ENCODE measurements at places on chromosomes 1 and 21. TPM values are rescaled to one million over a fixed set of nuclear protein-coding genes. Genes with fewer than 3 reads are reported as not detected.

The CRYBG2 gene
- total RNA-seq = 5.7 TPM

The BSND gene
- total RNA-seq = 0.07 TPM

The AK5 gene
- not detected for total RNA-seq

The AMIGO1 gene
- 0.26 TPM for total RNA-seq

The BRWD1 gene
- total RNA-seq = 49.5 TPM

The GNAT2 gene
- not detected for total RNA-seq

The EPHA2 gene
- total RNA-seq = not detected

The GBP4 gene
- total RNA-seq = 78.6 TPM

DNA sequence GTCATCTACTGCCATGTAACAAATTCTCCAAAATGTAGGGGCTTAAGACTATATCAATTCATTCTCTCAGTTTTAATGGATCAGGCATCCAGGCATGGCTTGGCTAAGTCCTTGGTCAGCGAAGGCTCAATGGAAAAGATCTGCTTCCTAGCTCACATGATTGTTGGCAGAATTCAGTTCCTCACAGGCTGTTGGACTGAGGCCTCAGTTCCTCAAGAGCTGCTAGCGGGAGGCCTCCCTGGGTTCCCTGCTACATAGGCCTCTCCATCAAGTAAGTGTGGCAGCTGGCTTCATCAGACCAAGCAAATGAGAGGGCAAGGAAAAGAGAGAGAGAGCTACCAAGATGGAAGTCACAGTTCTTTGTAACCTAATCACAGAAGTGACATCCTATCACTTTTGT lies 19.6 kb upstream of the EYA3 start:
- peaks cover 4% of the 10 kb centered on the region for H3K36me3 ChIP-seq
- no peak overlapping the region for H3K4me3 ChIP-seq
- peaks cover 18% of the 10 kb centered on the region for H3K4me1 ChIP-seq
- no peak overlapping the region for H3K27ac ChIP-seq

- peaks cover under 1% of the 10 kb centered on the region for H3K27me3 ChIP-seq
- no peaks in the 10 kb centered on the region for H3K36me3 ChIP-seq
- H3K27ac ChIP-seq = no peak overlapping the region
- H3K4me3 ChIP-seq = no peak overlapping the region
- H3K4me1 ChIP-seq = peaks cover 26% of the 10 kb centered on the region
Observed at GRCh38 chr1:94019327-94019726, 101.6 kb downstream of the ABCA4 start.

GRCh38 chr1:223410036-223410435 lies 16.8 kb downstream of the CCDC185 start:
- H3K36me3 ChIP-seq = no peaks in the 10 kb centered on the region
- peaks cover 30% of the 10 kb centered on the region for H3K27me3 ChIP-seq
- DNase-seq = no peak
- H3K4me1 ChIP-seq = no peaks in the 10 kb centered on the region

DNA sequence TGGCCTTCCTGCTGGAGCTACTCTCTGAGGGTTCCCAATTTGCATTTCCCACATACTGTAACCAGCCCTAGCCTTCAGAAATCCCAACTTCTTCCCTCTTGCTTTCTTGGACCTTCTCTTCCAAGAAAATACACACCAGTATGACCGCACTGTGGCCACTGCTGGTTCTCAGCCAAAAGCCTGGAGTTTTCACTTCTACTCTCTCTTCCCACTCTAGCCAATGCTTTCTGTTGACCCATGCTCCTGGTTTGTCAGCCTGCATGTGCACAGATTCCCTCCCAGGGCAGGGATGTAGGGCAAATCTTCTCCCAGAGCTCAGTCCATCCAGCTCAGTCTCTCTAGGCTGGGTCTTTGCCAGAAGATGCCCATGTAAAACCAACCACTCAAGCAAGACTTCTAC lies 664 bp downstream of the SLAMF1 start:
- H3K4me3 ChIP-seq = peak overlapping the region; percentile 97
- no peaks in the 10 kb centered on the region for H3K27me3 ChIP-seq

GRCh38 chr1:157380523-157380922 lies 171.8 kb downstream of the FCRL5 start:
- H3K27ac ChIP-seq = no peak overlapping the region
- no peak for DNase-seq
- H3K27me3 ChIP-seq = peaks cover 41% of the 10 kb centered on the region
- H3K4me3 ChIP-seq = no peak overlapping the region
- H3K36me3 ChIP-seq = no peaks in the 10 kb centered on the region
- peaks cover 7% of the 10 kb centered on the region for H3K4me1 ChIP-seq

DNA sequence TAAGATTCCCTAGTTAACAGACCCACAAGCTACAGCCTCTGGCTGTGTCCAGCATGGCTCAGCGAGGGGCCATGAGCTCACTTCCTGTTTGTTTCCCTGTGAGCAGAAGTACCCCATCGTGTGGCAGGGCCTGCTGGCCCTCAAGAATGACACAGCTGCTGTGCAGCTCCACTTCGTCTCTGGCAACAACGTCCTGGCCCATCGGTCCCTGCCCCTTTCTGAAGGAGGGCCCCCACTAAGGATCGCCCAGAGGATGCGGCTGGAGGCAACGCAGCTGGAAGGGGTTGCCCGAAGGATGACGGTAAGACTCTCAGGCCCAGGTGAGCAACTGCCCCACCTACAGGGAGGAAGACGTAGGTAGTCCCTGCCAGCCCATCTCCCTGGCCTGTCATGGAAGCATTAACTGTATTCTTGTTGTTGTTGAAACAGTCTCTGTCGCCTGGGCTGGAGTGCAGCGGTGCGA lies 38.2 kb downstream of the ZBTB17 start:
- peak overlapping the region; percentile 73 for H3K27ac ChIP-seq
- peaks cover 43% of the 10 kb centered on the region for H3K36me3 ChIP-seq
- peaks cover 1% of the 10 kb centered on the region for H3K4me1 ChIP-seq
- H3K27me3 ChIP-seq = no peaks in the 10 kb centered on the region

GRCh38 chr1:94335447-94335846 lies 82.7 kb upstream of the ABCD3 start:
- no peak for DNase-seq
- H3K4me3 ChIP-seq = no peak overlapping the region
- H3K36me3 ChIP-seq = no peaks in the 10 kb centered on the region
- H3K27me3 ChIP-seq = peaks cover 21% of the 10 kb centered on the region
- H3K4me1 ChIP-seq = peaks cover 2% of the 10 kb centered on the region

- H3K36me3 ChIP-seq = no peaks in the 10 kb centered on the region
- H3K27ac ChIP-seq = peak overlapping the region; percentile 46
- no peaks in the 10 kb centered on the region for H3K27me3 ChIP-seq
- no peak for DNase-seq
- peaks cover 46% of the 10 kb centered on the region for H3K4me1 ChIP-seq
- H3K4me3 ChIP-seq = peak overlapping the region; percentile 50
Observed at GRCh38 chr1:167538657-167539056, 14.9 kb downstream of the CREG1 start.

DNA sequence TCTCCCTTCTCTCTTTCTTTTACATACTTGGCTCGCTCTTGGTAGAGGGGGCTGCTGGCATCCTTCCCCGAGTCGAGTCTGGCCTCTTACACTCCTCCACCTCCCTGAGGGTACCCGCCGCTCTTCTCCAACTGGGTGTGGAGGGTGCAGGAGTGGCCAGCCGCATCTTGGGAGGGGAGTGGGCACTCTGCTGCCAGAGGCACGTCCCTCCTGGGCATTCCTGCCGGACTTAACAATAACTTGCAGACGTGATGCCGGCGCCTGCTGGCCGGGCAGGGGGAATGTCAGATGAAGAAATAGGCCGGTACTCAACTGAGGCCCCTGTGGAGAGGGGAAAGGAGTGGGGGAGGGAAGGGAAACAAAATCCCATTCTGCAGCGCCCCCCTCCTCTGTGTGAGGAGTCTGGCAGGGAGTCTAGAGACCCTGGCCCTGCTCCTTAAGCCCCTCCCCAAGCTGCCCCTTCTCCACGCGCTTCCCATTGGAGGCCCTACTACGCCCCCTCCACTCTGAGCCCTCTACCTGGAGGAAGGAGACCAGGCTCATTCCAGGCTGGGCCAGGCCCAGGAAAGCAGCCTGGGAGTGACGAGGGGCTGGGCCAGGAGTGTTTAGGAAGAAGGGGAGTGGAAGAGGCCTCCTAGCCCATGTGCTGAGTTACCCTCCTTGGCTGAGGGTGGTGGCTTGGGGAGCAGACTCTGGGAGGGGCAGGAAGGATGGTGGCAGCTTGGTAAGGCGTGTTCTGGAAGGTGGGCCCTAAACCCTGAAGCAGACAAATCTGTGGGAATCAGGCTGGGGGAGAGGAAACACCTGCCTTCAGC lies 1.8 kb downstream of the ATP2B4 start:
- H3K27ac ChIP-seq = peak overlapping the region; percentile 87
- no peaks in the 10 kb centered on the region for H3K27me3 ChIP-seq
- H3K4me3 ChIP-seq = peak overlapping the region; percentile 97
- peak; percentile 53 for DNase-seq
- peaks cover 61% of the 10 kb centered on the region for H3K4me1 ChIP-seq

DNA sequence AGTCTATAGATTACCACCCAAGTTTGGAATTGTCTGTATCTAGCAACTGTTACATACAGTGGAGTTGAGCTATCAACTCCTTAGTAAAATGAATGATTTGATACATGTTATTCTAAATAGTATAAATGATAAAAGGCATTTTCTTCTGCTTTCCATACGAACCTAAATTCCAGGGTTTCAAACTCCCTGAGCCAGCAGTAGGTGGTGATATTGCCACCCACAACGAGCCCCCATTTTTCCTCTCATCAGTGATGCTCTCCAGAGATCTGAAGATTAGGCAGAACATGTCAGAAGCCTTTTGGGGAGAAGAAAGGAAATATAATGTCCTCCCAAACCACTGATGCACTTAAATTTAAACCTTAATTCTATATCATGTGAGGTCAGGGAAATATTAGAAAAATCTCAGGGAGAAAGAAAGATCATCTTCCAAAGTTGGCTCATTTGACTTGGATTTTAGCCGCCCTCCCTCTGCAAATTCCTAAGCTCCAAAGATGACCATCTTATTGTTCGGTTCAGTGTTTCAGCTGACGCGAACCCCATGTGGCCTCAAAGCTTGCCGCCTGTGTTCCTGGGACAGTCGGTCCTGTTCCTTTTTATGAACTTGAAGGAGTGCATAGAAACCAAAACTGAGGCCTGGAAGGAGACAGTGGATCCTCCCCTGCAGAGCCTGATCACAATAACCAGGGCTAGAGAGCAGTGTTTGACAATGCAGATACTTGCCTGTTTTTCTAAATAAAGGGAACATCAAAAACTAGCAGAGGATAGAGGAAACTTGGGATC lies 2.3 kb downstream of the EVA1C start:
- no peak overlapping the region for H3K27ac ChIP-seq
- no peak for DNase-seq
- H3K4me1 ChIP-seq = peaks cover 32% of the 10 kb centered on the region
- H3K4me3 ChIP-seq = no peak overlapping the region

GRCh38 chr1:46413596-46413985 lies 19.5 kb downstream of the FAAH start:
- no peaks in the 10 kb centered on the region for H3K36me3 ChIP-seq
- no peak overlapping the region for H3K27ac ChIP-seq
- H3K4me1 ChIP-seq = peaks cover 3% of the 10 kb centered on the region
- no peak overlapping the region for H3K4me3 ChIP-seq

GRCh38 chr1:229184066-229184465 lies 86.8 kb upstream of the RAB4A start:
- peaks cover 19% of the 10 kb centered on the region for H3K4me1 ChIP-seq
- peaks cover 28% of the 10 kb centered on the region for H3K27me3 ChIP-seq
- no peak overlapping the region for H3K27ac ChIP-seq
- H3K4me3 ChIP-seq = no peak overlapping the region

DNA sequence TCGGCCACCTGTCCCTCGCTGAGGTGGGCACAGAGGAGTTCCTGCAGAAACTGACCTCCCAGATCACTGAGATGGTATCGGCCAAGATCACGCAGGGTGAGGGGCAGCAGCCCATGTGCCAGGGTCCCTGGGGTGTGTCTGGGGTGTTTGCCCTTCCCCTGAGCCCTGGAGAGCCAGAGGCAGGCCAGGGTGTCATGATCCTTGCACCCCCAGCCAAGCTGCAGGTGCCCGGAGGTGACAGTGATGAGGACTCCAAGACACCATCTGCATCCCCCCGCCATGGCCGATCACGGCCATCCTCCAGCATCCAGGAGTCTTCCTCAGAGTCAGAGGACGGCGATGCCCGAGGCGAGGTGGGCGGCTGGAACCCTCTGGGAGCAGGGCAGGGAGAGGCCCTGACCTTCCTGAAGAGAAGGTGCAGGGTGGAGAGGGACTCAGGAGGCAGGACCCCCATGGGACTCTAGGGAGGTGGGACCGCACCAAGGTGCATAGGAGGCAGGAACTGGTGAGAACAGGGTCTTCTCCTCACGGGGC lies 69.5 kb downstream of the TRIM11 start:
- no peak overlapping the region for H3K27ac ChIP-seq
- DNase-seq = no peak
- no peak overlapping the region for H3K4me3 ChIP-seq
- no peaks in the 10 kb centered on the region for H3K36me3 ChIP-seq
- H3K27me3 ChIP-seq = no peaks in the 10 kb centered on the region

DNA sequence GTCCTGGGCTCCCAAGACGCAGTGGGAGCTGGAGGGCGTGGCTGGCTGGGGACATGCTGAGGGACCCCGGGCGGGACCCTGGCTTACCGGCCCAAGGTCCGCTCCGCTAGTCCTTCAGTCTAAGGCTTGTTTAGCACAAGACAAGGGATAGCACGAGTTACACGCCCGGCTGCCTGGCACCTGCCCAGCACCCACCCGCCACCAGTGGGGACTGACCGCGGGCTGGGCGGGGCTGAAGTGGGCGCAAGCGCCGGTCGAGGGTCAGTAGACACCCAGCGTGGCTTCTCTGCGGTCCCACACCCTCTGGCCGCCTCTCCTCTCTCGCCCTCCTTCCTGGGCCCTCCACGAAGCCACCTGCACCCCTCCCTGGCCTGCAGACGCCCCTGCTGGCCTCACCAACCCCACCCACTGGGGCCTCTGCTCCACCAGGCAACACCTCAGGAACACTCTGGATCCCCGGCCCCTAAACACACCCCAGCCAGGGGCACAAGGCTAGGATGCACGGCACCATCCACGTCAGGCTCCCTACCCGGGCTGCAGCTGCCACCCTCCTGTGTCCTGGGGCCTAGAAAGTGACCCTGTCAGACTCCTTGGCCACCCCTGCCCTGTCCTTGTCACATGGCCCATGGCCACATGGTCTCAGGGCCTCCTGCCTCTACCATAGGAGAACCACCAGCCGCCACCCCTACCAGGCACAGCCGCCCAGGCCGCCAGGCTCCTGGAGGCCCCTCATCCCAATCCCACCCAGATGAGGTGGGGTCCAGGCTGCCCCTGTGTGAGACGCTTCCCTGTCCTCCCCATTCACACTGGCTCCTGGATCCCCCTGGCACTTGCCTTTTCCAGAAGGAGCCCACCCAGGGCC lies 6.1 kb downstream of the TAS1R3 start:
- no peak overlapping the region for H3K27ac ChIP-seq
- H3K4me1 ChIP-seq = no peaks in the 10 kb centered on the region
- peaks cover 12% of the 10 kb centered on the region for H3K36me3 ChIP-seq
- no peak for DNase-seq
- no peaks in the 10 kb centered on the region for H3K27me3 ChIP-seq

All from activated CD8-positive, alpha-beta memory T cell treated with anti-CD3 and anti-CD28 coated beads, Interleukin-2, amount 10 ng/mL, durations not matched to agents 7 days and 5 days (primary cell).